ENCODE measurements at places on chromosomes 12 and 14. TPM values are rescaled to one million over a fixed set of nuclear protein-coding genes. Genes with fewer than 3 reads are reported as not detected.

The TCL1B gene
- not detected for total RNA-seq

The FBLN5 gene
- 186 TPM for total RNA-seq

The TGFB3 gene
- 158 TPM for total RNA-seq

The GON7 gene
- total RNA-seq = 9.1 TPM

The LMNTD1 gene
- total RNA-seq = not detected

The KRT75 gene
- not detected for total RNA-seq

The OTOGL gene
- total RNA-seq = 0.46 TPM

The RPS29 gene
- total RNA-seq = 1,012 TPM

The CCDC184 gene
- 0.48 TPM for total RNA-seq

The CARMIL3 gene
- total RNA-seq = 0.14 TPM

The DHRS4 gene
- total RNA-seq = 15.4 TPM

The ADAMTS20 gene
- not detected for total RNA-seq

The AP4S1 gene
- 11.2 TPM for total RNA-seq

The CMKLR1 gene
- total RNA-seq = 44.6 TPM

The IRAK3 gene
- total RNA-seq = 24.3 TPM

The NUAK1 gene
- 17.7 TPM for total RNA-seq

The KCNA1 gene
- total RNA-seq = not detected

The RDH5 gene
- total RNA-seq = 39.7 TPM

The CLBA1 gene
- total RNA-seq = 4.7 TPM

The TSPAN19 gene
- not detected for total RNA-seq

The GYS2 gene
- total RNA-seq = not detected

The FAIM2 gene
- 2.5 TPM for total RNA-seq

The TMEM132C gene
- total RNA-seq = 1.5 TPM

The MRPL42 gene
- 55.8 TPM for total RNA-seq

The PLEKHG3 gene
- total RNA-seq = 58.1 TPM

The CCDC177 gene
- total RNA-seq = not detected

The M6PR gene
- total RNA-seq = 83.6 TPM

The KLRB1 gene
- total RNA-seq = 1.0 TPM

The AMHR2 gene
- total RNA-seq = not detected

The EIF2S3B gene
- total RNA-seq = 0.33 TPM

The NTF3 gene
- total RNA-seq = 16.1 TPM

The RPL36AL gene
- 130 TPM for total RNA-seq

The HOXC6 gene
- 23.5 TPM for total RNA-seq

The CISTR gene
- total RNA-seq = not detected

The EFS gene
- total RNA-seq = 19.4 TPM

The STYK1 gene
- total RNA-seq = 0.10 TPM

The ZNF664 gene
- 55.1 TPM for total RNA-seq

The AMN gene
- total RNA-seq = not detected

The KRT83 gene
- total RNA-seq = not detected

The GDF3 gene
- total RNA-seq = not detected

The OVCH1 gene
- total RNA-seq = 1.1 TPM

The PTPN21 gene
- 44.0 TPM for total RNA-seq

The GLI1 gene
- total RNA-seq = 0.90 TPM

The SYCP3 gene
- total RNA-seq = not detected

The LPAR5 gene
- total RNA-seq = 3.3 TPM

The CCDC175 gene
- 0.10 TPM for total RNA-seq

The ITGA7 gene
- total RNA-seq = 497 TPM

Data from posterior vena cava (tissue), 2 donors.